ENCODE measurements at places on chromosomes 3 and 15.

DNA sequence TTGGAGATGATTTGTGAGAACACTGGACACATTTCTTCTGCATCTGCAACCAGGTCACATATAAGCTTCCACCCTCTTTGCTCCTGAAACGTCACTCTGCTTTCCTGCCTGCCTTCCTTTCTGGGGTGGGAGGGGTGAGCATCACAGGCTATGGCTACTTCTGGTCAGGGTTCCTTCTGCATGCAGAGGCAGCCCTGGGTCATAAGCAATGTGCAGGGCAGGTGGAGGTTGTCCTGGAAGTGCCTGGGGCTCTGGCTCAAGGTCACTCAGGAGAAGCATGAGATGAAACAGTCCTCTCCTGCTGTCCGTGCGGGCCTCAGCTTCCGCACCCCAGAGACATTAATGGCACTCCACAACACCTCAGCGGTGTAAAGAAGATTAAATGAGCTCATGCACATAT lies 15.1 kb downstream of the SLC6A20 start:
- no peak for DNase-seq

DNA sequence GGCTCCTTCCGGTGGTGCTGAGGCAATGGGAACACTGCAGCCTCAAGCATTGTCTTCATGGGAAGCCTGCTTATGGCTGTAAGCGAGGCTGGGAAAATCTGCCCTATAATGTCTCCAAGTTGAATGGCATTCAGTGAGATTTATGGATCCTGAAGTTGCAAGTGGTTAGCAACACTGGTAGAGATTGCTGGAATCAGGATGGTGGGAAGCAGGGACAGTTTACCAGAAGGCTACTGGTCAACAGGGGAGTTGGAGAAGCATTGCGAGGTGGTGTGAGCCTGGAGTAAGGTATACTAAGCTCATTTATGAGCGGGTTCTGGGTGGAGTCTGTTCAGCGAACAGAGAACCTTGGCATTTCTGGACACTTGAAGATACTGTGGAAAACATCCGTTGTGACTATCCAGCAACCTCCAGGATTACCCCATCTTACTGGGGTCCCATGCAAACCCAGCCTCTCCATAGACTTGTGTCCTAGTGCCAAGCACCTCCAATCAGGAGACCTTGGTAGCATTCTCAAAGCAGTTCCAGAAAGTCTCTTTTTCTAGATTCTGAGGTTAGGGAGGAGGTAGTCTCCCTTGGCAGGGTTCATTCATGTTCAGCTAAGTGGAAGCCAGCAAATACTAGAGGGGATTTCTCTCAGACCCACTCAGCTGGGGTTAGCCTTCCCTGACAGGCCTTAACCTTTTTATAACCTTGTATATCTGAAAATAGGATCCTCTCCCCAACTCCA lies 7.3 kb downstream of the RPSA start:
- DNase-seq: no peak

GRCh38 chr15:35307026-35307425 lies 221.9 kb upstream of the NANOGP8 start:
- no peak for DNase-seq

GRCh38 chr3:133158686-133159085 lies 120.5 kb downstream of the TMEM108 start:
- no peak for DNase-seq

DNA sequence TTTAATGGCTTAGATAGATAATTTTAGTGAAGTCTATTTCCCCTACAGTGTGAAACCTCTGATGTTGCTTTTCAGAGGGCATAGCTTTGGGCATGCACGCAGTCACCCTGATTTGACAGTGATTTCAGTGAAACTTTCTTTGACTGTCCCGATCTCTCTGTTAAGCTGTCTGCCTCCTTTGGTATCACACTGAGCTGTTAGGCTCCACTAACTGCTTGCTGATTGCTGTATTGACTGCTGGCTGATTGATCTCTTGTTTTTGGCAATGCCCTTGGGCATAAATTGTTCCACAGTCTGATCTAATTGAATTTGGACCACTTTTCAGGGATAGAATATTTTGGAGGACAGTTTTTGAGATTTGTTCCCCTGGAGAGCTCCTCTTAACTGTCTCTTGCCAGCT lies 68.5 kb upstream of the CCDC54 start:
- no peak for DNase-seq

GRCh38 chr3:193553586-193553985 lies 1.1 kb downstream of the ATP13A4 start:
- DNase-seq: no peak

DNA sequence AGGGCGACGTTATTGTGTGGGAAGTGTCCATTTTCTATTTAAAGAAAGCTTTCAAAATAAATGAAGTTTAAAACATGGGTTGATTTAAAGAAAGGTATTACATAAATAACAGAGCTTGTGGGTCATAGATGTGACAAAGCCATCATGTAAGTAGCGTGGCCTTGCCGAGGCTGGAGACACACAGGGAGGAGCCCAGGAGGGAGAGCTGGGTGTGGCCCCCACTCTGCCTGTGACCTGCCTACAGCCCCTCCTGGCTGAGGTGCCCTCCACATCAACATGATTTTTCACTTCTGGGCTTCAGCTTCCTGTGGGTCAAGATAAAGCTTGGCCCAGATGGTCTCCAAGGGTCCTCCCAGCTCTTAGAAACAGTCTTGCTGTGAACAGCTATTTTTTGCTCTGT lies 12.5 kb upstream of the MGLL start:
- no peak for DNase-seq

DNA sequence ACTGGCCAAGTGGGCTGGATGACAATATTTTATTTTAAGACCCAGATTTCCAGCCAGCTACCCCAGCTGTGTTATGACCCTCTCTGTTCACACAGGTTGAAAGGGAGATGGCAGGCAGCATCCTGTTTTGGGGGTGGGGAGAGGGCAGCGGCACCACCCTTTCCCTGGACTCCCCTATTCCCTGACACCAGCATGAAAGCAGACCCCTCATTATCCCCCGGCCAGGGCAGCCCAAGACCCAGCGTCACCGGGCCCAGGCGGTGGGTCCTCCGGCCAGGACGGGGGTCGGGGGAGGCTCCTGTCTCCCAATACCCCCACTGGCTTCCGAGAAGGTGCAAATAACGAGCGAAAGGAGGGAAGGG lies 127.6 kb upstream of the MEF2A start:
- no peak for DNase-seq

- no peak for DNase-seq
Measured at GRCh38 chr3:155197786-155198185, 95.7 kb downstream of the STRIT1 start.

DNA sequence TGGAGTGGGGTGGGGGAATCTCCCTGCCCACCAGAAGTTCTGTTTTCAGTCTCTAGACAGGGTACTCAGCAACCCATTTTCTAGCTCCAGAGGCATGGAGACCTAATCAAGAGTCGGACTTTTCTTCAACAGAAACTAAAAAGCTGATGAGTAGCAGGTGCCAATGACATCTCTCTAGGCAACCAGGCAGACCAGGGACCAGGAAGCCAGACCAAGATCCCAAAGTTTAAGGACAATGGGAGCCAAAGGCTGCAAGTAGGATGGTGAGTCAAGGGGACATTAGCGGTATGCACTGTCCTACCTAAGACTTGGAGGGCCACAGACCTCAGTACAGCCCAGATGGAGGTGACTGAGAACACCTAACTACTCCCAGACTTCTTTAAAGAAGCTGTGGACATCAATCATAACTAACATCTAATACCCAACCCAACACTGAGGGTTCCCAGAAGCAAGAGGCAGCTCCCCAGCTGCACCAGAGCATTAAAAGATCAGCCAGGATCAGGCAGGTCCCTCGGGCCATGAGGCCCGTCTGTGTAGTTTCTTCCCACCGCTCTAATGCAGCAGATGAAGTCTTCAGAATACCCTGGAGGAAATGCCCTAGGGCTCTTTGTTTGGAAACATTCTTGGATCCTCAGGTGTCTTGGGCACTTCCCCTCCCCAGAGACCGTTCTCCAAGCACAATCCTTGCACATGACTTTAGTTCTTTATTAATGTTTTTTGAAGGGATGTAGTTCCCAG lies 979 bp downstream of the CCDC71 start:
- no peak for DNase-seq

GRCh38 chr3:63762180-63762579 lies 56.9 kb upstream of the C3orf49 start:
- no peak for DNase-seq

- DNase-seq: peak; percentile 71
Measured at GRCh38 chr3:149717391-149718056, 34.8 kb downstream of the COMMD2 start.

DNA sequence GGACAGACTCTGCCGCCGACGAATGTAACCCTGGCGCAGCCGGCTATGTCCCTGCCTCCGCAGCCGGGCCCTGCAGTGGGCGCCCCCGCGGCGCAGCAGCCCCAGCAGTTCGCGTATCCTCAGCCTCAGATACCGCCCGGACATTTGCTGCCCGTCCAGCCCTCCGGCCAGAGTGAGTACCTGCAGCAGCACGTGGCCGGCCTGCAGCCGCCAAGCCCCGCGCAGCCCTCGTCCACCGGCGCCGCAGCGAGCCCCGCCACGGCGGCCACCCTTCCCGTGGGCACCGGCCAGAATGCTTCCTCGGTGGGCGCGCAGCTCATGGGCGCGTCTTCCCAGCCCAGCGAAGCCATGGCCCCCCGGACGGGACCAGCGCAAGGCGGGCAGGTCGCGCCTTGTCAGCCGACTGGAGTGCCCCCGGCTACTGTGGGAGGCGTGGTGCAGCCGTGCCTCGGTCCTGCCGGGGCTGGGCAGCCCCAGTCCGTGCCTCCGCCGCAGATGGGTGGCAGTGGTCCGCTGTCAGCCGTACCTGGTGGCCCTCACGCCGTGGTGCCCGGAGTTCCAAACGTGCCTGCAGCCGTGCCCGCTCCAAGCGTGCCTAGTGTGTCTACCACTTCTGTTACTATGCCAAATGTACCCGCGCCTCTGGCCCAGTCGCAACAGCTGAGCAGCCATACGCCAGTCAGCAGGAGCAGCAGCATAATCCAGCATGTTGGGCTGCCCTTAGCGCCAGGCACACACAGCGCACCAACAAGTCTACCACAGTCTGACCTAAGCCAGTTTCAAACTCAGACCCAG lies 2.4 kb downstream of the TSC22D2 start:
- peak; percentile 45 for DNase-seq

- no peak for DNase-seq
Measured at GRCh38 chr3:195163719-195164572, 107.0 kb downstream of the XXYLT1 start.

DNA sequence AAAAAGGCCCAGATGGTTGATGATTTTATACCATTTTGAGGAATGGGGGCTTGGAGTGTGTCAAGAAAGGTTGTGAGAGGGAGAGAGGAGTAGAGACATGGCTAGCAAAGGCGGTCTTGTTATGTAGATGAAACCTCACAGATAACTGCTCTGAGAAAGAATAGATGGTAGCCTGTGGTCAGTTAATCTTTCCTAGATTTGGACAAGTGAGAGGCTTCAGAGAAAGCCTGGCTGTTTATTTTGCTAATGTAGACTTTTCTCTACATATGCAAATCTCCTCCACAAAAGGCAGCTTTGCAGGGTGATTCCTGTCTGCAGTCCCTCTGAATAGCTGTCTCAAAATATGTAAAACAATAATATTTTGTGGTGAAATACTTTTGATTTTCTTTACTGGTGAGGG lies 177.3 kb downstream of the OTOL1 start:
- no peak for DNase-seq

GRCh38 chr3:74711913-74712512 lies 97.6 kb upstream of the CNTN3 start:
- DNase-seq: no peak

GRCh38 chr3:180913581-180914404 lies 1.3 kb downstream of the FXR1 start:
- DNase-seq: no peak

DNA sequence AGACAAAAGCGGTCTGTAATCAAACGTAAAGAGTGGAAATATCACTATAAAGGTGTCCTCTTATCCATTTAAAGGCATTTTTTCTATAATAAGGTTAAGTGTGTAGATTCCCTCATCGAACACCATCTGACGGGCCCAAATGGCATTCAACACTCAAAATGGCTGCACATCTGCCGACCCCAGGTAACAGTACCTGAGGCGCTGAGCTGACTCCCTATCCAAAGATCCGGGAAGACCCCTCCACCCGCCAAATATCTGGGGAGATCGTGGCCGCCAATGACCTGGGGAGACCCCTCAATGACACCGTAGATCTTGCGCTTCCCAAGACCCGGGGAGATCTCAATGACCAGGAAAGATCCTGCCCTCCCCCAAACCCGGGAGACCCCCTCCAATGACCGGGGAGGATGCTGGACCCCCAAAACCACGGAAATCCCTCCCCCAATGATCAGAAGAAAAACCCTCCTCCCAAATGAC lies 476 bp downstream of the IP6K2 start:
- peak; percentile 32 for DNase-seq

DNA sequence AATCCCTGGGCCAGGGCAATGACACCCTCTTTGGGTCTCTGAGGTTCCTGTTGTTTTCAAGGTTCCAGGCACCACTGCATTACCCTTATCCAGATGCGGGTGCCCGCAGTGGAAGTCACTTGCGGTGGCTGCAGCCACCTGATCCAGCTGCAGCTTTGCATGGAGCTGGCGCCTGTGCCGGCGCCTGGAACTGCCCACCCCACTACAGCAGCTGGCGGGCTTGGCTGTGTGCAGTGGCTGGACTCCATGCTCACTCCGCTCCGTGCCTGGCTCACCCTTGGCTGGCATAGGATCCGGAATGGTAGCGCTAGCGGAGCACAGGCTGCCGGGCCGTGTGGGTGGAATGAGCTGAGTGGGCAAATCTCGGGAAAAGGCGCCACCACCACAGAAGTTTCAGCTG lies 832.6 kb upstream of the CADM2 start:
- DNase-seq: no peak

- no peak for DNase-seq
Measured at GRCh38 chr3:103089758-103090157, 654.9 kb downstream of the ZPLD1 start.

DNA sequence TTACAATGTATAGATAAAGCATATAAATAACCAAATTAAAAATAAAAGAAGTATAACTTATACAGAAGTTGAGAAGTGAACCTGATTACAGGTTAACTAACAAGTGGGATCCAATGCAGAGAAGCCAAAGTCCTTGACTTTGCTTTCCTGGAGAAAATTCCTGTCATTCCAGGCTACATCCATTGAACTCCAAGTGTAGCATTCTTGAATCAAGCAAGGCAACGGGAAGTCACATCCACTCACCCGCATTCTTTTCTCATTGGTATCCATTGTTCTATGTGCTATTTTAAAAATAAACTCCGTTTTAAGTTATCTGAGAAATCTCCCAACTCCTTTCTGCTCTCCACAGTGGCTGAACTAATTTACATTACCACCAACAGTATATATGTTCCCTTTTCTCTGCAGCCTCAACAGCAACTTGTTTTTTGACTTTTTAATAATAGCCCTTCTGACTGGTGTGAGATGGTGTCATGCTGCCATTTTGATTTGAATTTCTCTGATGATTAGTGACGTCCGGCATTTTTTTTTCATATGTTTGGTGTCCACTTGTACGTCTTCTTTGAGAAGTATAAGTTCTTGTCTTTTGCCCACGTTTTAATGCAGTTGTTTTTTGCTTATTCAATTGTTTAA lies 534.3 kb downstream of the ROBO1 start:
- no peak for DNase-seq

DNA sequence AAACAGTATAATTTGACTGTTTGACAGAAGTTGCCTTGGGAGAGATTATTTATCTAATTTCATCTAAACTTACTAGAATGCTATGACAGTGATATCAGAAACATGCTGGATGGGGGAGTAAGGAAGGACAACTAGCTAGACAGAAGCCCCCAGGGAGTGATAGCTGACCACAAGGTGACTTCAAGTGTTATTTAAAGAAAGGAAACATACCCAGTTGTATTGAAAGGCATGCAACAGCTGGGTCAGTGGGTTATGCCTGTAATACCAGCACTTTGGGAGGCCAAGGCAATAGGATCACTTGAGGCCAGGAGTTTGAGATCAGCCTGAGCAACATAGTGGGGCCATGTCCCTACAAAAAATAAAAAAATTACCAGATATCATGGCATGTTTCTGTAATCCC lies 69.6 kb downstream of the SLC49A4 start:
- DNase-seq: no peak
